ENCODE measurements at places on chromosomes 3 and 15. TPM values are rescaled to one million over a fixed set of nuclear protein-coding genes. Genes with fewer than 3 reads are reported as not detected.

The CHL1 gene
- polyA plus RNA-seq, result 4.1 TPM

The SLC9C1 gene
- polyA plus RNA-seq, result not detected

The SCN11A gene
- not detected for polyA plus RNA-seq

The TRAT1 gene
- polyA plus RNA-seq, result 4.3 TPM

The COL8A1 gene
- not detected for polyA plus RNA-seq

The ALDH1A2 gene
- polyA plus RNA-seq, result not detected

Data from IgD-negative memory B cell (primary cell).